Stimulated activated CD4-positive, alpha-beta T cell treated with anti-CD3 and anti-CD28 coated beads, TNF-alpha, amount 100 ng/mL, for 24 hours (primary cell): ENCODE measurements at places on chromosomes 2 and 18.

DNA sequence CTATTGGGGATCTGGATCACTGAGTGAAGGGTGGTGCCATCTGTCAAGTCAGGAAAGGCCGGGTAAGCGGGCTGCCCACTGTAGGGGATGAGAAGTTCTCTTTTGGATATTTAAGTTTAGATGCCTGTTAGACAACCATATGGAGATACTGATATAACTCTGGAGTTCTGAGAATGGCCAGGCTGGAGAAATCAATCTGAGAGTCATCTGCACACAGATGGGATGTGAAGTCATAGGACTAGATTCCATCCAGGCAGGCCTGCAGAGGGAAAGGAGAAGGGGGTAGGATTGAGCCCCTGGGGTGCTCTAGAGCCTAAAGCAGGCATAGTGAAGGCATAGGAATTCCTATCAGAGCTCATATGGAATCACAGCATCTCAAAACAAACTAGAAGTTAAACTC is 30.1 kb downstream of the SPRED2 start:
- DNase-seq = no peak

DNA sequence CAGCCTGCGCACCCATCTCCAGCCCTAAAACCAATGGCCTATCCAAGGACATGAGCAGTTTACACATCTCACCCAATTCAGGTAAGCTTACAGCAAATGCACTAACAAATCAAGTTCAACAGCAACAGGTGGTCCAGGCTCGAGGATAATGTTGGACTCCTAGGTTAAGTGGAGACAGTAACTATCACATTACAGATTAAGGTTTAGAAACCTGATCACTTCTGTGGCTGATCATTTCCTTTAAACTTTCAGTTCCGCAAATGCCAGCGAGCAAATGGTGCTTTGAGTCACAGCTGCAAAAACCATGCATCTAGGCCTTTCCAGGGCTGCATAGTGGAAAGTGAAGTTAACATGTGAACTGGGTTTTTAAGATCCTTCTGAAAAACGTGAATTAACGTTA is 259.4 kb downstream of the GBX2 start:
- DNase-seq = no peak

DNA sequence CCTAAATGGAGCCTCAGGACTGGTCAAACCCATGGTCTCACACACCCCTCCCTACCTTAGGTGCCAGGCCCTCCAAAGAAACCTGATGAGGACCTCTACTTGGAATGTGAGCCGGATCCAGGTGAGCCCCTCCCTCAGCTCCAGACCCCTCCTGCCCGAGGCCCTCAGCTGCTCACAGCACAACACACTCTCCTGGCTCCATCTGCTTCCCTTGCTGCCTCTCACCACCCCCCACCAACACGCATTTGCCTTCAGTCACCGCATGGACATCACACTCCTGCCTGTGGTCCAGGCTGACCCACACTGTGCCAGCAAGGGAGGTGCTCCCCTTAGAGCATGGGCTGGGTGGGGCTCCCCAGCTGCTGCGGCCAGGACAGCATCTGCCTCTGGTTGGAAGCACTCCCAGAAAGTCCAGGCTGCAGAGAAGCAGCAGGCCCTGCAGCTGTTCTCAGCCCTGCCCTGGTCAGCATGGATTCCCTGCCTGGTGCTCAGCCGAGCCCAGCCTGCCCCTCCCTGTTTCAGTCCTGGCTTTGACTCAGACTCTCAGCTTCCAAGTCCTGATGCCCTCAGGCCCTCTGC is 15.1 kb downstream of the SH2D6 start:
- DNase-seq = no peak

DNA sequence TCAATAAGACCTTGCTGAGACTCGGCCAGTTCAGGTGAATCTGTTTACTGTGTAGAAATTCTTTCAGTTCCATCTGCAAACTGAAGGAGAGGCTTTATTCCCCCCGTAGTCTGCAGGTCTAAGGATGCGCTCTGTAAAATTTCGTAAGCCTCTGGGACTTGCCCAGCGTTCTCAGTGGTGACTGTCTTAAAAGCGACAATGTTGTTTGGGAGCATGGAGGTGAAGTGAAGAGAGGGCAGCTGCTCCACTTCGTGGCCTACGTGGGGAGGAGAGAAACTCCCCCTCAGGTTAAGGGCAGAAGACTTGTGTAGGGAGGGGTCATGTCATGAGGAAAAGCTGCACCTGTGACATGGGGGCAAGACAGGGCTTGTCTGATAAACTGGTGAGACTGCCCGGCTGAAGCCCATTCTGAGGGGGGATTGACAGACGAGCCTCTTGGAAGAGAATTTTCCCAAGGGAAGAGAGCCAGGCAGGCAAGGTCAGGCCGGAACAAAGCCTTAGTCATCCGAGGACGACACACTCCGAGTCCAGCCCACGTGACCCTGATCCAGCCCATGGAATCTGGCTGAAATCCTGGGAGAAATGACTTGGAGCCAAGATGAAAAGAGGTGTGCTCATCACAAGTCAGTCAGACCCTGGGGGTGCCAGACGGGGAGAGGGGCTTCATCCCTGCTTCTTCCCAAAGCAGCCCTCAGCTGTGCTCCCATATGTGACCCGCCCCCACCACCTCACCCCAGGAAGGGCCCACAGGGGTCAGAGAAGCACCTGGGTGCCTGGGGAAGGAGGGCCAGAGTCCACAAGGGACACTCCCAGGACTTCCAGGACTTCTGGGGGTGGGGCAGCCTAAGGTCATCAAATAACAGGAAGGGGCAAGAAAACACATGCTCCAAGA is 88.5 kb upstream of the SH3BP4 start:
- DNase-seq = no peak

GRCh38 chr2:108212671-108213070 is 27.1 kb upstream of the SULT1C3 start:
- DNase-seq = no peak
